ENCODE measurements at places on chromosomes 1 and 21.

DNA sequence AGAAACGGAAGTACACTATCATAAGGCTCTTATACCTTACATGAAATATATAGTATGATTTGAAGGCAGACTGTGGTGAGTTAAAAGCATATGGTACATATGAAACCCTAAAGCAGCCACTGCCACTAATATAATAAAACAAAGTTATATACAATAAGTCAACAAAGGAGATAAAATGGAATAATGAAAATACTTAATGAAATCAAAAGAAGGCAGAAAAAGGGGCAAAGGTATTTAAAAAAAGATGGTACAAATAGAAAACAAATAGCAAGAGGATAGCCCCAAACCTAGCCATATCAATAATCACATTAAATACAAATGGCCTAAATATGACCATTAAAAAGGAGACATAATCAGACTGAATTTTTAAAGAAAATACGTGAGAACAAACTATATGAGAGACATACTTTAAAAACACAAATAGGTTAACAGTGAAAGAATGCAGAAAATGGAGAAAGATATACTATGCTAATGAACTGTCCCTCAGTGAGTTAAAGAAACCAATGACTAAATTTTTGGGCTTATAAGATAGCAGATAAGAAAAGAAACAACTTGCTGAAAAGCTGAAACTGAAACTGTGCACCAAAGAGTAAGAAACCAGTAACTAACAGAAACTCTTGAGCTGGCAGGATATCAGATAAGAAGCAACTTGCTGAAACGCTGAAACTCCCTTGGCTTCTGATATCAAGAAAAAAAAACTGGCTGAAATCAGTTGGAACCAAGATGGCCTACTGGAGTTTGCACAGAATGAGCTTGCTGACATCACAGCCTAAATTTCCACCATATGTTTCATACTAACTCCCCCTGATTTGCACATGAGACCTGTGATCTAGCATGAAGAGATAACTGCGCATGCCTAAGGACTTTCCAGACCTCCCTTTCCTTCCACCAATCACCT lies 44.3 kb upstream of the IL10 start:
- H3K4me3 ChIP-seq = no peak overlapping the region
- H3K4me1 ChIP-seq = no peaks in the 10 kb centered on the region
- H3K36me3 ChIP-seq = no peaks in the 10 kb centered on the region
- H3K27ac ChIP-seq = no peak overlapping the region
- DNase-seq = no peak

GRCh38 chr1:91045284-91045683 lies 23.4 kb upstream of the ZNF644 start:
- no peak overlapping the region for H3K4me3 ChIP-seq
- H3K27me3 ChIP-seq = no peaks in the 10 kb centered on the region
- H3K4me1 ChIP-seq = no peaks in the 10 kb centered on the region
- no peak overlapping the region for H3K27ac ChIP-seq
- no peak for DNase-seq

- no peak overlapping the region for H3K4me3 ChIP-seq
- no peak for DNase-seq
- H3K27ac ChIP-seq = no peak overlapping the region
These were observed 53.6 kb downstream of the SLC66A1 start for GRCh38 chr1:19365721-19366120.

- no peak overlapping the region for H3K27ac ChIP-seq
- H3K4me3 ChIP-seq = no peak overlapping the region
- H3K27me3 ChIP-seq = no peaks in the 10 kb centered on the region
- H3K4me1 ChIP-seq = no peaks in the 10 kb centered on the region
These were observed 69.2 kb downstream of the FASLG start for GRCh38 chr1:172727956-172728603.

- no peak overlapping the region for H3K27ac ChIP-seq
- H3K4me3 ChIP-seq = no peak overlapping the region
- no peak for DNase-seq
These were observed 52.2 kb upstream of the L1TD1 start for GRCh38 chr1:62142496-62142895.

DNA sequence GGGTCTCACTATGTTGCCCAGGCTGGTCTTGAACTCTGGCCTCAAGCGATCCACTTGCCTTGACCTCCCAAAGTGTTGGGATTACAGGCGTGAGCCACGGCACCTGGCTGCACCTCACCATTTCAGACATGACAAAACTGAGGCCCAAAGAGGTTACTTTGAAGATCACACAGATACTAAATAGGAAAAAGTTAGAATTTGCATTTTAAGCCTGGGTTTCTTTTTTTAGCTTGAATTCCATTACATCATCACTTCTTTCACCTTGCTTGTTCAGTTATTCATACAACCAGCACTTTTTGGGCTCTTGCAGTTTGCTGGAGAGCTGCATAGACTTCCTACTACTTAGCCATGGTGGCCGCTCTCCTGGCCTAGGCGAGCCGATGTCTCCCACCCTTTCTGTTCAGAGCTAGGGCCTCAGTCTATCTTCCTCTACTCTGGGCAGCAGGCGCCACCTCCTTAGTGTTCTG lies 16.3 kb upstream of the CD2 start:
- H3K27me3 ChIP-seq = no peaks in the 10 kb centered on the region
- no peaks in the 10 kb centered on the region for H3K36me3 ChIP-seq
- H3K27ac ChIP-seq = no peak overlapping the region
- DNase-seq = no peak
- no peaks in the 10 kb centered on the region for H3K4me1 ChIP-seq

- H3K27me3 ChIP-seq = peaks cover 1% of the 10 kb centered on the region
- H3K36me3 ChIP-seq = no peaks in the 10 kb centered on the region
- H3K4me1 ChIP-seq = no peaks in the 10 kb centered on the region
- DNase-seq = no peak
- H3K27ac ChIP-seq = no peak overlapping the region
- peak overlapping the region; percentile 41 for H3K4me3 ChIP-seq
These were observed 13.0 kb upstream of the SLC19A1 start for GRCh38 chr21:45555251-45555556.

DNA sequence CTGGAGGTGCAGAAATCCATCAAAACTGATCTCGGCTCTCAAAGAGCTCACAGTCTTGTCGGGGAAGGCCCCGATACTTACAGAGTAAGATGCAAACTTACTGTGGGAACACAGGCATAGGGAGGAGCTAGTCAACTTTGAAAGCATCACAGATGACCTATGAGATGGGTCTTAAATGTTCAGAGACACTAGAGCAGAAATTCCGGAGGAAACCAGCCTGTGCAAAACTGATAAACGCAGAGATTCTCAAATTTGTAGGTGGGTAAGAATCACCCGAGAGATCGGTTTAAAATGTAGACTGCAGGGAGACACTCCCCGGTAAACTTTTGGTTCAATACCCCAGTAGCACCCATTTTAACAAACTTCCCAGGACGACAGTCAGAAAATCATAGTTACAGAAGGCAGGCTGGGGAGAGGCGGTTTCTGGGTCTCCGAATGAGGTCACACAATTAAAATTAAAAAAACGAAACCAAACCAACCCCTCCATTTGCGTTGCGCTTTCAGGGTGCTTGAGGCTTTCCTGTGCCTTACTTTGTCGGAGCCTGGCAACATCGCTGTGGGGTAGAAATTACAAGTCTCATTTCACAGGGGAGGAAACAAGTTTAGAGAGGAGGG lies 755 bp upstream of the THRAP3 start:
- H3K27me3 ChIP-seq = no peaks in the 10 kb centered on the region
- H3K27ac ChIP-seq = peak overlapping the region; percentile 64
- no peaks in the 10 kb centered on the region for H3K36me3 ChIP-seq
- no peak for DNase-seq
- peak overlapping the region; percentile 63 for H3K4me3 ChIP-seq

- H3K27me3 ChIP-seq = no peaks in the 10 kb centered on the region
- H3K4me3 ChIP-seq = no peak overlapping the region
- peaks cover 23% of the 10 kb centered on the region for H3K36me3 ChIP-seq
- DNase-seq = peak; percentile 77
- no peaks in the 10 kb centered on the region for H3K4me1 ChIP-seq
These were observed 5.1 kb upstream of the CTSK start for GRCh38 chr1:150813028-150813707.

DNA sequence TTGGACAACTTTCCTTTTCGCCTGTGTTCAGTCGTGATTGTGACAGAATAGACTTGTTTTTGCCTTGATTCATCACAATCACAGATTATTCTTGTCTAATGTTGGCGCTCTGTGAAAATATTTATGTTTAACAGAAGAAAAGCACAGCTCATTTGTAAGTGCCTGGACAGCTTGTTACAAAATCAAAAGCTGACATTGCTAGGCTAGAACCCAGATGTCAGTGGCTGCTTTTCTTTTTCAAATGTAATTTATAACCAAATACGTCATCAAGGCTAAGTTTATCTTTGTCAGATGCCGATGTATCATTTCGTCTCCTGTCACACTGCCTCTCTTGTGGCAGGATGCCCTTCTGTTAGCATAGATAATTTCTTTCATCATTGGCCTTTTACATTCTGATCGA lies 1227.3 kb downstream of the PLA2G4A start:
- no peaks in the 10 kb centered on the region for H3K27me3 ChIP-seq
- H3K4me1 ChIP-seq = no peaks in the 10 kb centered on the region
- H3K36me3 ChIP-seq = no peaks in the 10 kb centered on the region
- H3K27ac ChIP-seq = no peak overlapping the region
